ENCODE measurements at places on chromosomes 7 and 10.

DNA sequence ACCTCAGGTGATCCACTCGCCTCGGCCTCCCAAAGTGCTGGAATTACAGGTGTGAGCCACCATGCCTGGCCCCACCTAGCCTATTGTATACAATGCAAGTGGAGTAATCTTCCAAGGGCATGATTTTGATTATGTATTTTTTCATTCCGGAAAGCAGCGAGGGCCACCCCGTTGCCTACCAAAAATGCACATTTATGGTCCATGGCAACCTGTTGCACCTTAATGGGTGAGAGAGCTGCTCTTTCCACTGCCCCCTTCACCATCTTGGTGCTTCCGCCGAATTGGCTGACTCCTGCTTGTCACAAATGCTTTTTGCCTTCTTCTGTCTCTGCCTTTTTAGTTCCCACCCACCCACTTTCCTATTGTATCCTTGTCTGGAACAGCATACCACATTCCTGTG, 699.5 kb downstream of the LRMDA start:
- no peak for DNase-seq

DNA sequence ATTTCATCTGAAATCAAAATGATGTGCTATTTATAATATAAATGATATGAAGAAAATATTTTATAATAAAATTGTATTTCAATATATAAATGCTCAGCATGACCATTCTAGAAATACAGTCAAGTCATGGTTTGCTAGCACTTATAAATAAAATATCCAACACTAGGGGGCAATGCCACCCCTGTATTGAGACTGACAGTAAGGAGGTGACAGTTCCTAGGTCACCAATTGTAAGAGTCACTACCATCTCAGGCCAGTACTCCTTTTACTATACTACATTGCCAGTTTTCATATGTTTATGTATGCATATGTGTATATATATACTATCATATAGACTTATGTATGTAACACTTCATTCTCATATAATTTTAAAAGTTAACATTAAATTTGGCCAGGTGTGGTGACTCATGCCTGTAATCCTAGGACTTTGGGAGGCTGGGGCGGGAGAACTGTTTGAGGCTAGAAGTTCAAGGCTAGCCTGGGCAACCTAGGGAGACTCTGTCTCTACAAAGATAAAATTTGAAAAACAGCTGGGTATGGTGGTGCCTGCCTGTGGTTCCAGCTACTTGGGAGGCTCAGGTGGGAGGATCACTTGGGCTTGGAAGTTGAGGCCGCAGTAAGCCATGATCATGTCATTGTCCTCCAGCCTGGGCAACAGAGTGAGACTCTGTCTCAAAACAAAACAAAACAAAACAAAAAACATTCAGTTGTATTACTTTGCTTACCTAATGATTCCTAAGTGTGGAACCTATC, 2.4 kb upstream of the CNOT4 start:
- DNase-seq: peak; percentile 77

GRCh38 chr7:143396182-143396581, 12.5 kb downstream of the EPHA1 start:
- DNase-seq: no peak

- no peak for DNase-seq
Observed at GRCh38 chr10:87760195-87760905, 57.7 kb downstream of the ATAD1 start.

DNA sequence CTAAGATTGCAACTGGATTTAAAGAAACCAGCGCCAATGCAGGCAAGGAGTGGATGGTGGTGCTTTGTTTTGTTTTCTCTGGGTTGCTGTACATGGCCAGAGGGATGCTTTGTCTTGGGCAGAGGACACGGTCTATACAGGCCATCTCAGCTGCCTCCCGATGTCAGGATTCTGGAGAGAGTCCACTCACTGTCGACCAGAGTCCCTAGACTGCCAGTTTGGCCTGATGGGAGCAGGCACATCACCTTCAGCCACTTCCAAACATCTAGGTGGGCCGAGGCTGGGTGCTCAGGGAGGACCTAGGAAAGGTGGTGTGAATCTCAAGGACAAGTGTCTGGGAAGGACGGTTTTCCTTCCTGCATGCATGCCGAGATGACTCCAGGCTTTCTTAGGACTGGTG, 152.1 kb downstream of the BUB3 start:
- no peak for DNase-seq

DNA sequence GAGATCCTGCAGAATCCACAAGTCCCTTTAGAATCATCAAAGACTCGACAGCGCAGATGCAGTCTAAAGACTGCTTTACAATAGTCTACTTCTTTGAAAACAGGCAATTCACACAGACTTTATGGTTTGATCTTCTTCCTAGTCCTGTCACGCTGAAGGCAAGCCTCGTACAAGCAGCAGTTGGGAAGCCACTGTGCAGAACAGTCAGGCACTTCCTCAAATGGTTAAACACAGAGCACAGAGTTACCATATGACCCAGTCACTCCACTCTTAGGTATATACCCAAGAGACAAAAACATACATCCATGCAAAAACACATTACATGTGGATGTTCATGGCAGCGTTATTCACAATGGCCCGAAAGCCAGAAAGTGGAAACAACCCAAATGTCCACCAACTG, 41.4 kb downstream of the LRRC20 start:
- no peak for DNase-seq

DNA sequence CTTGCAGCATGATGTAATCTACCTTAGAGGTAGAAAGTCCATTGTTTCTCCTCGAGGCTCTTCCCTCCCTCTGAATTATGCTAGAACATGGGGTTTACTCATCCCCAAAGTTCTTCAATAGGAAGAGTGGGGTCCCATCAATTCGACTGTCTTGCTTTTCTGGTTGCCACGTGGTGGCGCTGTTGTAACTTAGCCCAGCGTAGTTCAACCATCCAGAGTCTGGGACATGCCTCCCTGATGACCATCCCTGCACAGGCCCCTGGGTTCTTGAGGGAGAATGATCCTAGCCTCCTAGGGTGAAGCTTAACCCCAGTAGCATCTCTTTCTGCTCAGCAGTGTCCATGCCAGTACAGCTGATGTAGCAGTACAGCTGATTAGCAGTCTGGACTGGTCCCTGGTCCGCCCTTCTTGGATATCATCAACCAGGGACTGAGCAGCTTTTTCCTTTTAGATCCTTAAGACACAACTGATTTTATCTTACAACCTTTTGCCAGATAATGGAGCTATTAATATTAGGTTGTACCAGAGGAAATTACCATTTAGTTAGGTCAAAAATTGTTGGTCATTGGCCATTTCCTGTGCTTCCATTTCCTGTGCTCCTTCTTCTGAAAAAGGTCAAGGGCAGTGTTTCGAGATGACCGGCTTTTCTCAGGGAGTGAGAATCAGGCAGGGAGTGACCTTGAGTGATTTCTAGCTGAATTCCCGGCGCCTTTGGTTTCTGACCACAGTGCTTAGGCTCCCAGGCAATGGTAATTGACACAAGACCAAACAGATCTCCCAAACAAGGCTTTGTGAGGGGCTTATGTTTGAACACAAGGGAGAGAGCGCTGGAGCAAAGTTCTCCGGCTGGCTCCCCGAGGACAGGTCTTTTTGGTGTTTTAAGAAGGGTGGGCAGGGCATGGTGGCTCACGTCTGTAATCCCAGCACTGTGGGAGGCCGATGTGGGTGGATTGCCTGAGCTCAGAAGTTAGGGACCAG, 65.4 kb downstream of the TACC2 start:
- DNase-seq: no peak

DNA sequence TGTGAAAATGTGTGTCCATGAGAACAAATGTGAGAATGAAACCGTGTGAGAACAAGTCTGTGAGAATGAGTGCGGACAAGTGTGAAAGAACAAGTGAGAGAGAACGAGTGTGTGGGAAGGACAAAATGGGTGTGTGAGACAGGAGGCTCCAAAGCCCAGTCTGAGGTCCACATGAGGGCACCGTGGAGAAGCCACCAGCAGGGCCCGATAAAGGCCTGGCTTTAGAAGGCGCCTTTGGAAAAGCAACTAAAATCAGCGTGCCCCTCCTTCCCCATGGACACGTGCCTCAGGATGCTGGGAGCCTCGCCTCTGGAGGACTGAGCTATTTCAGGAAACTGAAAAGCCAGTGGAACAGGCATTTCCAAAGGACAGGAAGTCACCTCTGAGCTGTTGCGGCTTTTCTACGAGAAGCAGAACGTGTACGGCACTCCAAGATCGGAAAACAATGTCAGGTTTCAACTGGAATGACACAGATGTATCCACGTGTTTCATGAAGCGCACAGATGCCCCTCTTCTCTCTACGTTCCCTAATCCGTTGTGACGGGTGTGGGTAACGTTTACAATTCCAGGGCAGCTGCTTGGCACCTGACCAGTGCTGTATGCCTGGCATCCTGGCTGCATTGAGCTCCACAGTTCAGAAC, 46.4 kb downstream of the ESYT2 start:
- no peak for DNase-seq

DNA sequence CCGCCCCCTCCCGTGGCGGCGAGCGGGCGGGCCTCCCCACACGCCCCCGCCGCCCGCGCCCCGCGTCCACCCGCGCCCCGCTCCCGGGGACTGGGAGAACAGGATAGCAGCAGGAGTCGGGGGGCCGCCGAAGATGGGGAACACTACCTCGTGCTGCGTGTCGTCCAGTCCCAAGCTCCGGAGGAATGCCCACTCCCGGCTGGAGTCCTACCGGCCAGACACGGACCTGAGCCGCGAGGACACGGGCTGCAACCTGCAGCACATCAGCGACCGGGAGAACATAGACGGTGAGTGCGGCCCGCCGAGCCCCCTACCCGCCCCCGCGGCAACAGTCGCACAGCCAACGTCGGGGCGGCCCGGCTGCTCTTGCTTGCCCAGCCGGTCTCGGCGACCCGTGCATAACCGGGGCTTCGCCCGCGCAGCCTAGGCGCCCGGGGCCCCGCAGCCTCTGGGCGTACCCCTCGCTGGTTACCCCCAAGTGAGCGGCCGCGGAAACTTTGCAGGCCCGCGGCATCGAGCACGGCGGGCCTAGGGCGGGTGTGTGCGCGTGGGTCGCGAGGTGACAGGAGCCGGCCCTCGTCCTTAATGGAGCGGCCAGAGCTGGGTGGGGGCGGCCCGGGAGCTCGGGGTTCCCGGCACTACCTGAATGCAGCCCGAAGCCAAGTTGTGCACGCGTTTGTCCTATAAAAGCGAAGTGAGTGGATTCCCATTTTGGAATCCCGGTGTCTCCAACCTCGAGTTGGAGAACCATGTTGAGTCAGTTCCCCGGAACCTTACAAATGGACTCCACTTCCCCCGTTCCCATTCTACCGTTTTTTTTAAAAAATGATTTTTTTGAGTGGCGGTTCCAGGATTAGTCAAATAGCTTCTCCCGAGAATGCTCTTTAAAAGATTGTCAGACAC, 863 bp downstream of the CCNY start:
- no peak for DNase-seq

- no peak for DNase-seq
Observed at GRCh38 chr7:28292834-28293526, 112.4 kb upstream of the JAZF1 start.

DNA sequence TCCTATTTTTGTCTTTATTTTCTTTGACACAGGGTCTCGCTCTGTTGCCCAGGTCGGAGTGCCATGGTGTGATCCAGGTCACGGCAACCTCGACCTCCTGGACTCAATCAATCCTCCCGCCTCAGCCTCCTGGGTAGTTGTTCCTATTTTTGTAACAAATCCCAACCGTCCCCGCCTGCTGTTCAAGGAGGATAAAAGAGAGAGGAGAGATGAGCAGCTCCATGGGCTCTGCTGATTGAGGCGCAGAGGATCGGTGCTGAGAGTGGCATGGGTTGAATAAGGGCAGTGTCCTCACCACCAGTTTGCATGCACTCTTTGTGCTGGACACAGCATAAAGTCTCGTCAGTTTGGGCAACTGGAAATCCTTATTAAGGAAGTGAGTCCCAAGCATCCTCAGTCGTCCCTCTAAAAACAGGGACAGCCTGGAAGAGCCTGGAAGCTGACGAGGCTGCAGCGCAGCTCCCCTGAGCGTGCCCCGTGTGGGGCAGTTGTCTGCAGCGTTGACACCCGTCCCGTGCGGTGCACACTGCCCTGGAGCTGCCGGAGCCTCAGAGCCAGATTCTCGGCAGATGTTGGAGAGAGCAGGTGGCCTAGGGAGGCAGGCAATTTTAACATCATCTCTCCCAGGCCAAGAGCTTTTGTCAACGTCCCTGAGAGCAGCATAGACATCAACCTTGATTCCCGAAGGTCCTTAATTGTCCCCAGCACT, 404.2 kb upstream of the RNF32 start:
- no peak for DNase-seq

DNA sequence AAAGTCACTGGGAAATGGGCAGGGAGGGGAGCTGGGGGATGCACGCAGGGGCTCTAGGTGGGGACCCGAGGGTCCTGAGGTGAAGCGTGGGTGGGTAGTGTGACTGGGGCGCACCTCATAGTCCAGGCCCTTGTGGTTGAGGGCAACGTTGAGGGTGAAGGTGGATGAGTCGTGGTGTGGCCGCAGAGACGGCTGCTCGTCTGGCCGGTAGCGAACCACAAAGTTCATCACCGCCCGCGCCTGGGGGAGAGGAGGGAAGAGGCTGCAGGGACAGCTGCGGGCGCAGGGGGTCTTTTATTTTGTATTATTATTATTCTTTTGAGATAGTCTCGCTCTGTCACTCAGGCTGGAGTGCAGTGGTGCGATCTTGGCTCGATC, 5.8 kb upstream of the MOGAT3 start:
- no peak for DNase-seq

DNA sequence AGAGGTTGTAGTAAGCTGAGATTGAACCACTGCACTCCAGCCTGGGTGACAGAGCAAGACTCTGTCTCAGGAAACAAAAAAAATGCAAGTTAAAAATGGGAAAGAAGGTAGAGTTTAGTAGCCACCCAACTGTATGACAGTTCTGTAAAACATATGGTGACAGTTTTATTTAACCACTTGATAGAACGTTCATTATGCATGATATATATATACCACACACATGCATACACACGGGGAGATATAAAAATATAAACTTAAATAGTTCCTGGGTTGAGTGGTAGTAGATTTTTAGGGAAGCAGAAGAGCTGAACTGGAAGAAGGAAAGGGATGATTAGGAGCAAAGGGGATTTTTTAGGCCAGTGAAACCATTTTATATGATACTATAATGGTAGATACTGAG, 120.0 kb downstream of the KMT2C start:
- no peak for DNase-seq

- DNase-seq: no peak
Observed at GRCh38 chr7:43037531-43037930, 74.9 kb upstream of the HECW1 start.

GRCh38 chr7:108613949-108614381, 44.3 kb downstream of the DNAJB9 start:
- no peak for DNase-seq

DNA sequence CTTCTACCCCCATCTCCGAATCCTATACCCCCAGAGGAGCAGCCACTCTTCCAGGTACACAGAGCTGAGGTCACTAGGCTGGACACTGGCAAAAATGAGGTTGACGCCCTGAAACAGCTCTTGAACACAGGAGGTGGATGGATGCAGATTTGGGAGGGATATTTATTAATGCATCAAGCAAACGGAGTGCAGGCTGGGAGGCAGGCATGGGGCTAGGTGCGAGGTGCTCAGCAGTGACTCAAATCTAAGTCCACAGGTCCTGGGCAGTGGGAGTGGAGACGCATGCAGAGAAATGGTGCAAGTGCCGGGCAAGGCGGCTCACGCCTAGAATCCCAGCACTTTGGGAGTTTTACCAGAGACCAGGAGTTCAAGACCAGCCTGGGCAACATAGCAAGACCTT, 11.0 kb downstream of the GUSB start:
- DNase-seq: no peak

Measured in CD4-positive, alpha-beta T cell treated with Interleukin-4 for 4 hours (primary cell).